ENCODE measurements at places on chromosomes 13 and 19. TPM values are rescaled to one million over a fixed set of nuclear protein-coding genes. Genes with fewer than 3 reads are reported as not detected.

C19orf81 gene
- 0.33 TPM for total RNA-seq

KIRREL2 gene
- 0.43 TPM for total RNA-seq

SLITRK5 gene
- total RNA-seq = 0.16 TPM

MEX3D gene
- total RNA-seq = 27.5 TPM

ACTMAP gene
- total RNA-seq = 0.95 TPM

SULT2B1 gene
- 0.49 TPM for total RNA-seq

KANK2 gene
- total RNA-seq = 81.9 TPM

ZNF225 gene
- 1.3 TPM for total RNA-seq

NEK5 gene
- total RNA-seq = not detected

PCDH9 gene
- 0.62 TPM for total RNA-seq

JAK3 gene
- not detected for total RNA-seq

SLC6A16 gene
- total RNA-seq = not detected

NKPD1 gene
- total RNA-seq = not detected

TDRD12 gene
- 0.15 TPM for total RNA-seq

ZNF700 gene
- 24.5 TPM for total RNA-seq

ERICH4 gene
- not detected for total RNA-seq

IGFL2 gene
- total RNA-seq = not detected
